GM03348 (cell line): ENCODE measurements at places on chromosomes 11 and 22.

DNA sequence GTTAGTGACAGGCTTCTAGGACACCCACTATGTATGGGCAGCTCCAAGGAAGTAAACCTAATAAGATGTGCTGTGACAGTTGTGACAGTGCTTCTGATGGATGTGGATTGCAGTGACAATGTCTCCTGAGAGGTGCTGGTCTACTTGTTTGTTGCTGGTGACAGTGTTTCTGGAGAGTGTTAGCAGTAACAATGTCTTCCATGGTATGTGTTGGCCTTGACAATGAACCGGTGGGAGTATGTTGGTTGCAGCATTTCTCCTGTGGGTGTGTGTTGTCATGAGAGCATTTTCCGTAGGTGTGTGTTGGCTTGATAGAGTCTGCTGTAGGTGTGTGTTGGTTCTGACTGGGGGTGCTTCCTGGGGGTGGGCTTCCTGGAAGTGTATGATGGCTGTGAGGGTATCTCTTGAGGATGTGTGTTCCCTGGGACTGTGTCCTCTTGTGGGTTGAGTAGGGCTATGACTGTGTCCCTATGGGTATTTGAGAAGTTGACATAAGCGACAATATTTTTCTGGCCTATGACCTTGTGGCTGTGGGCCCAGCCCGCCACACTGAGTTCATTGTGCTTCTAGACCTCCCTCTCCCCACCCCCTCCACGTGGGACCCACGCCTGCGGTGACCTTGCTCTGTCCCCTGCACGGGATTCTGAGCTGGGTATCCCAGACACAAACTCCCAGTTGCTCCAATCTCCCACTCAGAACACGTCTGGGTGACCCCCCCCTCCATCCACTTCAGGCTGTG, 1.2 kb downstream of the DCHS1 start:
- no peak for DNase-seq

DNA sequence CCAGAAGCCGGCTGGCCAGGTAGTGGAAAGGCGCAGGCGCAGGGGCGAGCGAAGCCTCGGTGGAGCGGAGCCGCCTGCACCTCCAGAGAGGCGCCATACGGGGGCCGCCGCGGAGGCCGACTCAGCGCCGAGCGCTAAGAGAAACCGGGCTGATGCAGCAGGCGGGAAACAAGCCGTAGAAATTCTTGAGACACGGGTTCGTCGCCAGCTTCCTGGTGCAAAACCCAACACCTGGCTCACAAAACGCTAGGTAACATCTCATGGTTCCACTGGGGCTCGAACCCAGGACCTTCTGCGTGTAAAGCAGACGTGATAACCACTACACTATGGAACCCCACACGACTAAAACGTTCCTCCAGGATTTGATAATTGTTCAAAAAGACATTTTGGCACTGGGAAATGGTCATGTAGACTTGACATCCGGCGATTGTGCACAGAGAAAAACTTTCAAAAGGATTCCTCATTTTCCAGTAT, 39.1 kb downstream of the OR4D9 start:
- peak; percentile 90 for DNase-seq

DNA sequence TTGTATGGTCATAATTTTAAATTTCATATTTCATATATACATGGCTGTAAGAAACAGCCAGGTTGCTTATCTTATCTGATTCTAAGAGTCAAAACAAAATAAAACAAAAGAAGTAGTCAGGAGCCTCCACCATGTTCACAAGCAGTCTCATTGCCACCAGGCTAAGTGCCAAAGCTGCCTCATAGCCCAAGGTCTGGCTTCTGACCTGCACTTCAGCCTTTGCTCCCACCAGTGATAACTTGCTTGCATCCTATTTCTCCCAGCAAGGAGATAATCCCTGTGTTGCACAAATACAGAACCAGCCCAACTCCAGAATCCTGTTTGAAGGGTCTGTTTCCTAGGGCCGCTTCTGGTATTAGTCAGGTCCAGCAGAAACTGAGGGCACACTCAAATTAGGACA, 53.9 kb upstream of the TSKU start:
- DNase-seq: no peak

DNA sequence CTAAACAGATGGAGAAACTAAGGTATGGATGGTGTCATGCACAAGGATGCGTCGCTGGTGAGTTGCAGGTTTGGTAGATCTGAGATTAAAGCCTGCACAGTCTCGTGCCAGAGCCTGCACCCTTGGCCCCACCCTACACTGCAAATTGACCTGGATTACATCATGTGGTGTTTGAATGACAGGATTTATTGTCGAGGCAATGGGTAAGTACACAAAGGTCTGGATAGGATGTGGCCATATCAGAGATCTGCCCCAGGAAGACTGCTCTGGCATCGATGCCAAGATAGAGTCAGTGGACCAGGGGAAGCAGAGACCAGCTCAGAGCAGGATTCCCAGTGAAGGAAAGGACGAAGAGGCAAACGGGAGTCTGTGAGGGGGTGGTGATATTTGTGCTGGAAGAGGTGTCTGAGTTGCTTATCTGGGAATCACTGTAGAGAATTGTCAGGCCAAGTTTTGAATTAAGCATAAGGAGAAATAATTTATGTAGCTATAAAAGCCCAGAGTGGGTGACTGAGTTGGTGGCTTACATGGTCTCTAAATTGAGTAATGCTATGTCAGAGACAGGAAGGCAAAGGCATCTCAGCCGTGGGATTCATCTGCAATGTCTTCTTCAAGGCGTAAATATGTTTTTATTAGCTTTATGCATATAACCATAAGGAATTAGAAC, 499.6 kb upstream of the B3GAT1 start:
- DNase-seq: no peak

DNA sequence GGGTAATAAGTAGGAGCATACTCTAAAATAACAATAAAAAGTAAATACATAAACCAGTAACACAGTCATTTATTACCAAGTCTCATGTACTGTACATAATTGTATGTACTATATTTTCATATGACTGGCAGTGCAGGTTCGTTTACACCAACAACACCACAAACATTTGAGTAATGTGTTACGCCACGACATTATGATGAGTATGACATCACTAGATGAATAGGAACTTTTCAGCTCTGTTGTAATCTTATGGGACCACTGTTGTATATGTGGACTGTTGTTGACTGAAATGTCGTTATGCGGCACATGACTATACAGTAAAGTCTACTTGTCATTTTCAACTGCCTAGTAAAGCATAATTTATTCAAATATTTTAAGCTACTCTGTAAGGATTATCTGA, 18.6 kb downstream of the KIF18A start:
- no peak for DNase-seq

DNA sequence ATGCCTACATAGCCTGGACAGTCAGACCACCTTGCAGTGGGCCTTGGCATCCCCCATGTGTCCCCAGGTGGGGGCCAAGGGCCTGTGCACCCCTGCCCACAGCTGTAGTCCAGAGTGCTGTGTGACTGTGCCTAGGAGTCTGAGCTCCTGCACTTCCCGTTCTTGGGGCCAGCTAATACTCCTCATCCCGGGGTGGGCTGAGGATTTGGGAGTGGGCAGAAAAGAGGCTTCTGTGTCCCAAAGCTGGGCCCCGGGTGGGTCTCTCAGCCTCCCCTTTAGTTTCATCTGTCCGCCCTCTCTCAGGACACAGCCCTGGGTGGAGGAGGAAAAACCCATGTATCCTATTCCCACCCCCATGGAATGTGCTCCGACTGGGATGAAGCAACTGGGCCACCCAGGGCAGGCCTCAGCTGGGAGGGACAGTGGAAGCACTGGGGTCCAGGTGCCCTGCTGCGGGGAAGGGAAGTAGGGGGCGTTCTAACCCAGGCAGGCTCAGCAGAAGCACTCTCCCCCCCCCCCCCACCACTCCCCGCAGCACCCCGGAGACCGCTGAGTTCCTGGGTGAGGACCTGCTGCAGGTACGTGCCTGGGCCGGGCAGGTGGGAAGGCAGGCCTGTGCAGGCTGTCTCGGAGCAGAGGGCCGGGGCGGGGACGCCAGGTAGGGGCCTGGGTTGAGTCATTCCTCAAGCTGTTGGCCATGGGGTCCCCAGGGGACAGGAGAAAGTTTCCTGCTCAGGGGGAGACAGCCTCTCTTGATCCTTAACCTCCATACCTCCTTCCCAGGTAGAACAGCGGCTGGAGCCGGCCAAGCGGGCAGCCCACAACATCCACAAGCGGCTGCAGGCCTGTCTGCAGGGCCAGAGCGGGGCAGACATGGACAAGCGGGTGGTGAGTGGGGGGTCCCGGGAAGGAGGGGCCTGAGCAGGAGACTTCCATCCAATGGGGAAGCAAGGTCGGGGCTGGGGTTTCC, 1.4 kb downstream of the SH3BP1 start:
- DNase-seq: no peak

GRCh38 chr11:17386331-17387084, 2.0 kb downstream of the KCNJ11 start:
- DNase-seq: peak; percentile 87
